ENCODE measurements at places on chromosomes 5 and 9.

GRCh38 chr5:157566902-157567489 lies 8.6 kb downstream of the ADAM19 start:
- no peak for DNase-seq

DNA sequence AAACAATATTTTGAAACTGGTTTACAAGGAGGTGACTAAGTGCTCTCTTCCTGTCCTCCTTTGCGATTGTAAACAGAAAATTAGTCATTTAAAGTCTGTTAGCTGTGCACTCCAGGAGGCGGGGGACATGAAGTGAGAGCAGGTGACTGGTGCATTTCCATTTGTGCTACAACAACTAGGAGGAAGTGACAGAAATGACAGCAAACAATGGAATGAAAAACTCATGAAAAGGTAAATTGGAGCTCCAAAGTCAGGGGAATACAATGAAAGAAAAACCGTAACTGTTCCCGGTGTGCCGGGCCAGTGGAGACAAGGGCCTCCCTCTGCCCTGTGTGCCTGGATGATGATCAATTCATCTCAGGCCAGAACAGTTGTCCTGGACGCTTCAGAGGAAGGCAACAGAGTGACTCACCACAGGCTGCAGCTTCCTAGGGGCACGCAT lies 439.9 kb downstream of the GADD45G start:
- no peak for DNase-seq

DNA sequence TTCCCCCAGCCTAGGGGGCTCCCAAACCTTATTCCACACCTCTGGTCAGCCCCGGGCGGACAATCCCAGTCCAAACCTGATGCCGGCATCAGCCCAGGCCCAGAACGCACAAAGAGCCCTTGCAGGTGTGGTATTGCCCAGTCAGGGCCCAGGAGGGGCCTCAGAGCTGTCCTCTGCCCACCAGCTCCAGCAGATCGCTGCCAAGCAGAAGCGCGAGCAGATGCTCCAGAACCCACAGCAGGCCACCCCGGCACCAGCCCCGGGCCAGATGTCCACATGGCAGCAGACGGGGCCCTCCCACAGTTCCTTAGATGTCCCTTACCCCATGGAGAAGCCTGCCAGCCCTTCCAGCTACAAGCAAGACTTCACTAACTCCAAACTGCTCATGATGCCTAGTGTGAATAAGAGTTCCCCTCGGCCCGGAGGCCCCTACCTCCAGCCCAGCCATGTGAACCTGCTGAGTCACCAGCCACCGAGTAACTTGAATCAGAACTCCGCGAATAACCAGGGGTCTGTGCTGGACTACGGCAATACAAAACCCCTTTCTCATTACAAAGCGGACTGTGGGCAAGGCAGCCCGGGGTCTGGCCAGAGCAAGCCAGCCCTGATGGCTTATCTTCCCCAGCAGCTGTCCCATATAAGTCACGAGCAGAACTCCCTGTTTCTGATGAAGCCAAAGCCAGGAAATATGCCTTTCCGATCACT lies 27.6 kb upstream of the LTC4S start:
- DNase-seq, result no peak

DNA sequence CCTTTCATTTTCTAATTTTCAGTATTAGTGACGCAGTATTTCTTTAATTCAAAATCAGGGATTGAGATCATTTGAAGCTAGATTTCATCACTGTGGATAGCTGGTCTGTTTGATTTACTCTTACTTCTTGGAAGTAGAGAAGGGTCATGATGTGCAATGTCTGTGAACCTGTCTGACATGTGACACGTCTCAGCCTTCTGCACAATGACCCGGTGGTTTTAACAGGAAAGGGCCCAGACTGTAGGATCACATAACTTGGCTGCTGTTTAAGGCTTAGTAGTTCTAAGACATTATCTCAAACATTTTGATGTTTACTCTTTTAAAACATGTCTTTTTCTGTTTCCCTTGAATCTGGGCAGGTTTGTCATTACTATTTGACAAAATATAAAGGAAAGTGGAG lies 823.3 kb upstream of the NUDT12 start:
- DNase-seq, result no peak

- no peak for DNase-seq
These were observed 256.3 kb downstream of the KIAA0825 start for GRCh38 chr5:94361832-94362796.

- no peak for DNase-seq
These were observed 176.6 kb downstream of the DMRTA1 start for GRCh38 chr9:22623236-22623635.

GRCh38 chr5:109239456-109239855 lies 170.3 kb downstream of the PJA2 start:
- no peak for DNase-seq

DNA sequence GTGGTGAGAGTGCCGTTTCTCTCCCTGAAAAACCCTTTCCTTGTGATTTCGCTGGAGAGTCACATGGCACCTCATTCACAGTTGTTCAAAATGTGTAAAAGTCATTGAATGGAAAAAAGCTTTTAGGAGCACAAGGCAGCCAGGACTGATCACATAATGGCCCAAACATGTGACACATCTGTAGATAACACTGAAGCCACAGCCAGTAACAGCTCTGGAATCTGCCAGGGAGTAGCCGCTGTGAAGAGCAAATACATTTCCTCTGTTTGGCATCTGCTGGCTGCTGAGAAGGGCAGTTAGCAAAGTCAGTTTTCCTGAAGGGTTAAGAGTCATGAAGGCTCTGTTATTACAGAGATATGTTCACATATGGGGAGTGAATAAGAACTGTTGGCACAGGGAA lies 271.8 kb downstream of the NNT start:
- DNase-seq, result no peak
